ENCODE measurements at places on chromosomes 7 and 10. TPM values are rescaled to one million over a fixed set of nuclear protein-coding genes. Genes with fewer than 3 reads are reported as not detected.

Gene SVOPL
- not detected for polyA plus RNA-seq

Gene TEX47
- polyA plus RNA-seq, result not detected

Gene POU6F2
- 0.04 TPM for polyA plus RNA-seq

GRCh38 chr7:117654780-117655179, 175.0 kb downstream of the CFTR start:
- DNase-seq, result no peak

DNA sequence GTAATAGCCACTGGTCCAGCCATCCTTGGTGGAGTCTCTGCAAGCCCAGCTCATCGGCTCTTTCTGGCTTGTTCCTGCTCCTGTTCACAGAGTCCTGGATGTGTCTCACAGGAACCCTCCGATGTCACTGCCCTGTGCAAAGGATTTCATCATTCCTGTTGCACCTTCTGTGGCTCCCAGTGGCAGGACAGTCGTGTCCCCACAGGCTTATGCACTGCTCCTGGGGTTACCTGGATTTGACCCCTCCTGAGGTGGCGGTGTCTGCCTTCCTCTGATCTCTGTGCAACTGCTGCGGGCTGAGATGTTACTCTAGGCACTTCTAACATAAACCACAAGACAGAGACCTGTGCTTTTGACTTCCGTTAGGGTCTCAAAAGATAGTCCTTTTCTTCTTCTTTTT, 30.6 kb downstream of the APBB1IP start:
- DNase-seq, result peak; percentile 81

GRCh38 chr10:102517553-102517952, 13.8 kb downstream of the SUFU start:
- DNase-seq, result peak; percentile 9

Gene CRYGN
- polyA plus RNA-seq, result 0.72 TPM

Gene OPN4
- not detected for polyA plus RNA-seq

DNA sequence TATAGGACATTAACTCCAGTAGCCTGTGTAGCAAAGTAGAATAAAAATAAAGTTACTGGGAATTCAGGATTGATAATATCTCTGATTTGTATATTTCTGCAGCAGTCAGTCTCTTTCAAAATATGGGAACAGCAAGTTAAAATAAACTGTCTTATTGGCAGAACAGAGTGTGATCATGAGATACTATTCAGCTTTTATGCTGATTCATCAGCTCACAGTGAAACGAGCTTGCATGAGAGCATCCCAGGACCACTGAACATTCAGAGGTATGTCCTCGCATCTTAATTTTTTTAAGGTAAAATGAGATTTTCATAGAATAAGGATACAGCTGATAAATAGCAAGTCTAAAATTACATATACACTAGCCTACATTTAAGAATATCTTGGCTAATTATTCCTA, 282.5 kb upstream of the MYO3A start:
- DNase-seq, result no peak

DNA sequence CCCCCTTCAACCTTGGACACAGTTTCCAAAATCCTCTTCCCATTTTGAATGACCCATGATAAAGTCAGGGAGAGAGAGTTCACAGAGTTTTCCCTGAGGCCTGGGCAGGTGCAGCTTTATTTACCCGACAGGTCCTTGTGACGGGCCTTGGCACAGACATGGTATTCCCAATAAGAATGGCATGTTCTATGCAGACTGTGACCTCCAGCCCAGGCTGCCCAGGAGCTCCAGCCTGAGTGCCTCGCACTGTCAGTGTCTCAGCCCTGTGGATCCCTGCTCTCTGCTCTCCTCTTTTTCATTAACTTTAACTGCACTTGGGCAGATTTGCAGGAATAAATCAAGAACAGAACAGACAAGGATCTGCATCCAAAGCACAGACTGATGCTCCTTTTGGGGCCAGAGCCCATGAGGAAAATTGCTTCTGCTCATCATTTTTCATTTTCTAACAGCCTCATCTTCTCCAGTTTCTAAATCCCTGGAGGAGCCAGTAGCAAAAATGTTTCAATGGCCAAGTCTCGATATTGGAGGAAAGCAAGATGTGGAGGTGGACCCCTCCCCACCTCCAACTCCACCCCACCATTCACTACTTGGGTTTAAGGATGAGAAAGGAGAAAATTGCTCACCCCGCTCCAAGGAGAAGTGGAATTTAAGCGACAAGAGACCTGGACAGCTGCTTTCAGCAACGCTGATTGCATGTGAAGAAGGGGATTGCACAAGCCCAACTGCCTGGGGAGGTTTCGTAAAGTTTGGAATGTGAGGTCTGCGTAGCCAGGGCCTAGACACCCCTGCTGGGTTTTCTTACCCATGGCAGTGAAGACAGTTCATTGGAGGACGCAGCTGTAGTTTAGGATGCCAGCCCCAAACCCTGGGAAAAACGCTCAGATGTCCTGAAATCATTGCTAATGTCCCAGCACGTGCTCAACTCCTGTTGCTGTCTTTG, 225.9 kb downstream of the WDR11 start:
- DNase-seq, result no peak

GRCh38 chr7:101420436-101420835, 57.8 kb downstream of the COL26A1 start:
- DNase-seq, result no peak

Gene CD36
- 115 TPM for polyA plus RNA-seq

Gene LRRTM3
- polyA plus RNA-seq, result not detected

DNA sequence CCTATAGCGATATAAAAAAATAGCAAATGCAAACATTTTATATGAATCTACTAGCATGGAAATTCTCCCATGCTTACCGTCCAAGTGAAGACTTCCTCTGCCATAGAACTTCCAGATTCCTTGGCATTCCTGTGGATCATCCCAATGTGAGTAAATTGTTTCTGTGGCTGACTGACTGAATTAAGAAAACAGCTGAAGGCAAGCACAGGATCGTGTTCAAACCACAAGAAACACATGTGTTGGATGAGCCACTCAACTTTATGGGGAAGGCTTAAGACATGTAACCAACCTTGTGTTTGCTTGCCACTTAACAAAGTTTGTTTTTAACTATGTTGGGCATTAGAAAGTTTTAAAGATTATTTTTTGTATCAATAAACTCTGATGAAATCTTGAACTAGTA, 2.6 kb upstream of the MYPN start:
- no peak for DNase-seq

GRCh38 chr7:23494009-23494408, 23.7 kb upstream of the IGF2BP3 start:
- peak; percentile 61 for DNase-seq

DNA sequence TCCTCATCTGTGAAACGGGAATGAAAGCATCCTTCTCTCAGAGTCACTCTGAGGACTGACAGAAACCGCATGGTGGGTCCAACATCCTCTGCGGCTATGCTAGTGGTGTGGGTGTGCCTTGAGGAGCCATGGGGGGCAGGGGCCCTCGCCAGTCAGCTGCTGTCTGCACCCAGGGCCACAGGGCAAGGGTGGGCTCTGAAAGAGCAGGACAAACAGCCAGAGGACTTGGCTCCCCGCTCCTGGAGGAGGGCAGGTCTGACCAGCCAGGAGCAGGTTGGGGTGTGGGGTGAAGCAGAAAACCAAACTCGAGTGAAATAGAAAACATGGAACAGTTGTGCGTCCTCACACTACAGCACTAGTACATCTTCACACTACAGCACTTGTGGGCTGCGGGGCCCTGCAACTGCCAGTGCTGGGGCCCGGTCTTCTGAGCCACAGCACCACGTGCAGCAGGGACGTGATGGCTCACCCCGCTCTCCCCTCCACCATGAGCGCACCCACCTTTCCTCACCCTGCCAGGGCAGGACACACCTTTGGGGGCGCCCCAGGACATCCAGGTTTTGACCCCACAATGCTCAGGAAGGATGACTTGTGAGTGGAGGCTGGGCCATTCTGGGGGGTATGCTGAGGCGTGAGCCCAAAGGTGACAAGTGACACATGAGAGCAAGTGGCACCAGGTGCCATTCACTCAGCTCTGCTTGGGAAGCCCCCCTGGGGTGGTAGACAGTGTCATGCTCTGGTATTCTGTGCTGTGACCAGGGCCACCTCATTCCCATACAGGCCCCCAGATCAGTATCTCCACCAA, 96.1 kb upstream of the RET start:
- DNase-seq, result peak; percentile 65

Gene HMX3
- not detected for polyA plus RNA-seq

DNA sequence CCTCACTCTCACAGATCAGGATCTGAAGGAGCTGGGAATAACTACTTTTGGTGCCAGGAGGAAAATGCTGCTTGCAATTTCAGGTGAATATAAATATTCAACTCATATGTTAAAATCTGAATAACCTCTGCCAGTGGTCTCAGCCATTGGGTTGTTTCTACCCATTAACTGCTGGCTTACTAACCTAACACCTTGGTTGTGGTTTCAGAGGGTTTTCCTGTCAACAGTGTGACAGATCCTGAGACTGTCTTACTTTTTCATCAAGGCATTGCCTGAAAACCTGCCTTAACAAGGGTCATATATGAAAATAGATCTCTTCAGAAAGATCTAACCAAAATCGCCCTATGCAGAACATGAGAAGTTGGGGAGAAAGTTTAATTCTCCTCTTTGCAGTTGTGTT, 307.7 kb downstream of the BICC1 start:
- no peak for DNase-seq

DNA sequence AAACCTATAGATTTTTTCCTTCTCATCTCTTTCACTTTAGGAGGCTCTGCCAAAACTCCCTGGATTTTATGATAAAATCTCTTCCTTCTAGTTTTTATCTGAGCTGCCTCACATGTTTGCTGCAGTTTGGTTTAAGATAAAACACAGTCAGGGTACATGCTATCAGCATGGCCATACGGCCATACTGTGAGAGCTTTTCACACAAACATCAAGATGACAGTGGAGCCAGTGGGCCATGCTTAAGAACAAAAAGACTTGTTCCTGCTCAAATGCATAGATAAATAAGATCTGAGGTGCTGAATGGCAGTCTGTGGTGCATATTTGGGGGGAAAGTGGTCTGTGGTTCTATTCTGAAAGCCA, 91.0 kb downstream of the ELMO1 start:
- DNase-seq, result no peak

- DNase-seq, result peak; percentile 53
Measured at GRCh38 chr10:42974693-42975002, 102.2 kb upstream of the RET start.

- DNase-seq, result no peak
Measured at GRCh38 chr10:22570234-22570633, 144.1 kb downstream of the PIP4K2A start.

- DNase-seq, result no peak
Measured at GRCh38 chr10:93299195-93299594, 182.9 kb downstream of the MYOF start.

All from spleen (tissue), 13 donors.